ENCODE measurements at places on chromosomes 6 and 20.

DNA sequence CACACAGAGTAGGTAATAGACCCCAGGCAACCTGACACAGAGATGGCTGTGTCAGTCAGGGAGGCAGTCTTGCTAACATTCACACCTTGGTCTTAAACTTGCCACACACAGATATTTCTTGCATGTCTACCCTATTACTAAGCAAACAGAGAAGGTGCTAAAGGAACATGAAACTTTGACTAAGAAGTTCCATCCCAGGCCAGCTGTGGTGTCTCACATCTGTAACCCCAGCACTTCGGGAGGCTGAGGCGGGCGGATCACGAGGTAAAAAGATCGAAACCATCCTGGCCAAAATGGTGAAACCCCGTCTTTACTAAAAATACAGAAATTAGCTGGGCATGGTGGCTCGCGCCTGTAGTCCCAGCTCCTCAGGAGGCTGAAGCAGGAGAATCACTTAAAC, 222.4 kb upstream of the JARID2 start:
- DNase-seq = no peak

GRCh38 chr6:154510144-154510905, at the start of gene CNKSR3:
CNKSR3 (minus strand) TSS chr6:154510685; CDS start chr6:154510114, 571 bp downstream.
- no peak for DNase-seq

- DNase-seq = no peak
Measured at GRCh38 chr20:57166568-57167291, 99.7 kb downstream of the BMP7 start.

GRCh38 chr6:155128977-155129376, 133.9 kb downstream of the TIAM2 start:
- DNase-seq = no peak

- DNase-seq = no peak
Measured at GRCh38 chr6:106685833-106686232, 56.5 kb downstream of the QRSL1 start.

Measured in naive B cell (primary cell).